ENCODE measurements at places on chromosomes 3 and 15.

DNA sequence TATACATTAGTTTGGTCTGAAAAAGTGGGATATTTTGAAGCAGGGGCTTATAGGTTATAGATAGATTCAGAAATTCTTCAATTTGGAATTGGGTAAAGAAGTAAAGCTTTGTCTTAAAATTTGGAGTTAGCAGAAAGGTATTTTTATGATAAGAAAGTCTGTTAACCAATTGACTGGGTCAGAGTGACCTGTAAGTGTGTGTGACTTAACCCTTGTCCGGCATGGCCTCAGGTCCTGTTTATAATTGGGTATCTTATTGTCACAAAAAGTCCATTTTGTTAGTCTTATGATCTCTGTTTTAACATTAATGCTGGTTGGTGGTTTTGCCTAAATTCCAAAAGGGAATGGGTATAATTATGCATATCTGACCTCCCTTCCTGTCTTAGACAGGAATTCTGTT is 444.2 kb upstream of the NAALADL2 start:
- DNase-seq = no peak

- no peak for DNase-seq
Observed at GRCh38 chr15:93861413-93861812, 369.9 kb upstream of the MCTP2 start.

DNA sequence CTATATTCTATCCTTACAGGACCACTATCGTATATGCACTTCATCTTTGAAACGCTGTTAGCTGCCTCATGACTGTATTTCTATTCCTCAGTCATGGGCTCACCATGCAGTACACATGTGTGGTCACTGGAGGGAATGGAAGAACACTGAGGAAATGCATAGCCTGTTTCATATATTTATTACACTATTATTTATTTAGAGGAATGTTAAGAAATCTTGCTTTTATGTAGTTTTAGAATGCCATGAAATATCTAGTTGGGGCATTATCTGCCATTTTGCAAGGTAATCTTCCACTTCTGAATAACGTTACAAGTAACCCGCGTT is 155.7 kb downstream of the IGF1R start:
- DNase-seq = no peak

GRCh38 chr3:188890572-188891270 is 281.1 kb upstream of the TPRG1 start:
- no peak for DNase-seq

DNA sequence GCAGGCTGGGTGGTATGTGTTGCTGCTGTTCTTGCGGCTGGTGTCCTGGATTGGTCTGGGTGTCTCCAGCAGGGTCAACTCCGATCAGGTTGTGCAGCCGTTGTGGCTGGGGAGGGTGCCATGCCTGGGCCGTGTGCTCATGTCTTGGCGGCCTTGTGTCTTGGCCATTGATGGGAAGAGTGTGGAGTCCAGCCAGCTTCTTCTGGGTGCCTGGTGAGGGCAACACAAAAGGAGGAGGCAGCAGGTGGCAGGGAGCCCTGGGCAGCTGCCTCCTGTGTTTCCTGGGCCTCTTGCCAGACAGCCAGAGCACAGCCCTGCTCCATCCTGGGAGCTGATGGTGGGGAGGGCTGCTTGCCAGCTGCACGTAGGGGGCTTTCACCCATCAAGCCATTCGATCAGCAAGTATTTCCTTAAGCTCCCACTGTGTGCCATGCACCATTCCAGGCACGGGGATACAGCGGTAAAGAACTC is 4.3 kb downstream of the CHAC1 start:
- no peak for DNase-seq

GRCh38 chr15:66029650-66030049 is 160.4 kb downstream of the RAB11A start:
- DNase-seq = no peak
